ENCODE measurements at places on chromosomes 5 and 9.

GRCh38 chr5:148967783-148968182 lies 95.1 kb downstream of the SH3TC2 start:
- DNase-seq, result no peak

DNA sequence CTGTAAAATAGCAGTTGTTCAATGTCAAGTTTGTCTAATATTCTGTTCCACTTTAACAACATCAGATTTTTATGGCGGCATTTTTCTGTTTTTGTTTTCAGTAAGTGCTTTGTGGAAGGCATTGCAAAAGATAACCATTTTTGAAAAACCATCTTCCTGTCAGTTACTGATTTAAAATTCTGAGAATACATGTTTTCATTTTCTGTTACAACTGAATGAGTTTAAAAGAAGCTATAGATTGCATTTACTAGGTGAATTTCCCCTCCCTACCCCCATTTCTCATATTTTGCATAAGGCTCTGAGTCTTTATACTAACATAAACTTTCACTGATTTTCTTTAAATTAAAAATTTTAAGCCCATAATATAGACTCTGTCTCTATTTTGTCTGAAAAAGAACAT lies 4.6 kb upstream of the ERAP2 start:
- no peak for DNase-seq

GRCh38 chr5:1930880-1931603 lies 48.3 kb upstream of the IRX4 start:
- no peak for DNase-seq

DNA sequence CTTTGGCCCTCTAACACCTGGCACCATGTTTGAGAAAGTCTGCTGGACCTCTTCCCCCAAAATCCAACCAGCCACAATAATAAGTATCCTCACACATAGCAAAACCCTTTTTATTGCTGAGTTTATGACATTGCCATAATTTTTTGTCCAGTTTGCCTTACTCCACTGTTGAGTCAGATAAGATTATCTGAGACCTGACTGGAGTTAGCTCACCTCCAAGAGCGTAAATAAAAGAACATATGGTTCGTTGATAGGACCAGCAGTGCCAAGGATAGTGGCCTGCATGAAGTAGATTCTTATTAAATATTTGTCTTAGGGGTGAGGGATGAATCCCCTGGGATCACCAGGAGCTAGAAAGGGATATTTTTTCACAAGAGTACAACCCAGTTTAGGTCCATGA lies 510.6 kb upstream of the MPDZ start:
- DNase-seq, result no peak

DNA sequence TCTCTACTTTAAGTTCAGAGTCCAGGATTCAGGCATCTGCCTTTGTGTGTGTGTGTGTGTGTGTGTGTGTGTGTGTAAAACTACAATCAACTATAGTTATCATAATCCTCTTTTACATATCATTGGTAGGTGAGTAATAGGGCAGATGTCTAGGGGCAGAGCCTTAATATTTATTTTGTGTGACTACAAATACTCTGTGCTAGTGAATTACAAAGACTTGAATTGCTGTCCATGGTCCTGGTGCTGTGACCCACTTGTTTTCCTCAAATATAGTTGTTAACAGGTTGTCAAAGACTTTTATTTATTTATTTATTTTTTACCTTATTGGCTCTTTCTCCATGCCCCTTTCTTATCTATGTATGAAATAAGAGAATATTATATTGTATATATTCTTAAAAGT lies 196.8 kb downstream of the ANXA1 start:
- no peak for DNase-seq

- DNase-seq, result no peak
Measured at GRCh38 chr5:67996596-67996995, 219.0 kb upstream of the PIK3R1 start.

DNA sequence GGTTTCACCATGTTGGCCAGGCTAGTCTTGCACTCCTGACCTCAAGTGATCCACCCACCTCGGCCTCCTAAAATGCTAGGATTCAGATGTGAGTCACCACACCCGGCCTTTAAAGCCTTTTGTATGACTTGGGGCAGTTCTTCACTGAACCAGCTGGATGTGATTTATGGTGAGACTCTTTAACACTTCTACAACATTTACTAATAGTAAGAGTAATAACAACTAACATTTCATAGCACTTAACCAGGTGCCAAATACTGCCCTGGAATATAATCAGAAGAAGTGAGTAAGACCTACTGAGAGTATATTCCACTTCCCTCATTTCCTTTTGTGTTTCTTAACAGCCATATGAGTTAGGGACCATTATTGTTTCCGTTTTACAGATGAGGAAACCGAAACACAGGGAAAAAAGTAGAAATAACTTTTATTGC lies 10.0 kb downstream of the ZSWIM6 start:
- DNase-seq, result no peak

- DNase-seq, result no peak
Measured at GRCh38 chr9:132712753-132713152, 42.5 kb downstream of the GTF3C4 start.

GRCh38 chr9:14939378-14939777 lies 29.1 kb upstream of the FREM1 start:
- no peak for DNase-seq

GRCh38 chr5:54520940-54521339 lies 3.4 kb downstream of the SNX18 start:
- no peak for DNase-seq

DNA sequence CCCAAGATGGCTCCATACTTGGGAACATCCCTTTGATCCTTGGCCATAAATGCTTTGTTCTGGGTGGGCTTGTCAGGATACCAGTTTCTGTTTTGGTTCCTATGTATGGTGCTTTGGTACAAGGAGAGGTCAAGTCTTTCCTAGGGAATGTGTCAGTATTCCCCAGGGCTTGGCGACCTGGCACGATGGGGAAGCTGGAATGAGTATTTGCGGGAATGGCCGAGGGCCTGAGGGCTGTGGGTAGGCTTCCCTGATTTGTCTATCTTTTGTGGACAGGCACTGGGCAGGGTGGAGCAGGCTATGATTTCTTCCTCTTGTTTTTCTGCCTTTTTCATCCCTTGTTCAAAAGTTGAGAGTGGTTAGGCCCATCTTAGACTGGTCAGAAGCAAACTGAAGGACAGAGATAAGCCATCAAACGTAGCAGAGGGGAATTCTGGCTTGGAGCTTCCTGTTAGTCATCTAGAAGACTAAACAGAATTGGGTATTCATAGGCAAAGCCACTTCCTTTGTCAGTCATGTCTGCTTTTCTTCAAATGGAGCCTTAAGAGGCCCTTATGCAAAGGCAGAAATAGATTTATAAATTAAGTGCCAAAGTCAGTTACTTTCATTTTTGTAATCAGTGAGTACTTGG lies 13.7 kb downstream of the DOCK2 start:
- DNase-seq, result no peak

- DNase-seq, result no peak
Measured at GRCh38 chr9:134436379-134436762, 110.1 kb downstream of the RXRA start.

GRCh38 chr9:4787876-4788275 lies 4.9 kb upstream of the RCL1 start:
- no peak for DNase-seq

- DNase-seq, result no peak
Measured at GRCh38 chr5:60487476-60487875, 212.5 kb downstream of the DEPDC1B start.

DNA sequence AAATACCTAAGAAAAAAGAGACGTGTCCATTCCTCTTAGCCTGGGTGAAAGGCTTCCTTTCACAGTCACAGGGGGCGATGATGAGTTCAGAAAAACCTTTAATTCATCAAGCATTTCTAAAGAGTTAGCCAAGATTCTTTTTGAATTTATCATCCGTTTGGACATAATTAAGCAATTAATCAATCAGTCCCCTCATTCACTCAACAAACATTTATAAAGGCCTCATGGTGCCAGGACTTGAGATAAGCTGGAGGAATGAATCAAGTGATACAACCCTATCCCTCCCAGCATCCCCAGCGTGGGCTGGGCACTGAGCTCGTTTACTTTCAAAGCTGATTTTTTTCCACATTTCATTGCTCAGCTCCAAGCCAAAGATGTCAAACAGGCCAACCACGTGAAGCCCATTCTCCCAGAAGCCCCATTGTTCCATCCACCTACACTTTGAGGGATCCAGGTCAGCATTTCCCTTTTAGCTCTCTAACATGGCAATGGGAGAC lies 140.5 kb downstream of the SLIT3 start:
- DNase-seq, result no peak

DNA sequence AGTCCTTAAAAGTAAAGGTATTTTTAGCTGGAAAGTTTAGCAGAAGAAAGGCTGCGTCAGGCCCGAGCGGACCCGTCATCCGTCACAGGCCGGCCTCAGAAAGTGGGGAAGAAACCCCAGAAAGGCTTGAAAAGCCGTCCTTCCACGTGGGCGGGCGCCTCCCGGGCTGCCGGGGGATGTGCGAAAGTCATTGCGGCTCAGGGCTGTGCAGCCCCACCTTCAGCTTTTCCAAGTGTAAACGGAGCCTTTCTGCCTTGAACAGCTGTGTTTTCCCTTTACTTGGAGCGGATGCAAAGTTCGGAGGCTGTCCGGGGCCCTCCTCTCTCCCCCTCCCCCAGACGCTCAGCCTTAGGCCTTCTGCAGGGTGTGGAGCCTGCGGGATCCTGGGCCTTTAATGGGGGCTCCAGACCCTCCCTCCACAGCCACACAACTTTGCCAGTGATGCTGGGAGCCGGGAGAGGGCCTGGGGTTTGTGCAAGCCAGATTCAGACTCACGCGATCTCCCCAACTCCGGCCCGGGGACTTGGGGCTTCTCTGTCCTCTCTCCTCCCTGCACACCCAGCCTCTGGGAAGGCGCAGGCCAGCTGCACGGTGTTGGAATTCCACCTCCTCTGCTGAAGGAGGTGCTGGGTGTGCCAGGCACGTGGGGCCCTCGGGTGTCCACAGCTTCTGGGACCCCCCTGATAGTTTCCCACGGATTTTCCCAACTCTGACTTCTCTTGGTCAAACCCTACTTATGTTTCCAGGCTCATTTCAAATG lies 95.5 kb upstream of the RAPGEF1 start:
- DNase-seq, result no peak
